ENCODE measurements at places on chromosomes 6 and 20.

GRCh38 chr20:13291157-13291556 is 70.1 kb downstream of the ISM1 start:
- DNase-seq = no peak

DNA sequence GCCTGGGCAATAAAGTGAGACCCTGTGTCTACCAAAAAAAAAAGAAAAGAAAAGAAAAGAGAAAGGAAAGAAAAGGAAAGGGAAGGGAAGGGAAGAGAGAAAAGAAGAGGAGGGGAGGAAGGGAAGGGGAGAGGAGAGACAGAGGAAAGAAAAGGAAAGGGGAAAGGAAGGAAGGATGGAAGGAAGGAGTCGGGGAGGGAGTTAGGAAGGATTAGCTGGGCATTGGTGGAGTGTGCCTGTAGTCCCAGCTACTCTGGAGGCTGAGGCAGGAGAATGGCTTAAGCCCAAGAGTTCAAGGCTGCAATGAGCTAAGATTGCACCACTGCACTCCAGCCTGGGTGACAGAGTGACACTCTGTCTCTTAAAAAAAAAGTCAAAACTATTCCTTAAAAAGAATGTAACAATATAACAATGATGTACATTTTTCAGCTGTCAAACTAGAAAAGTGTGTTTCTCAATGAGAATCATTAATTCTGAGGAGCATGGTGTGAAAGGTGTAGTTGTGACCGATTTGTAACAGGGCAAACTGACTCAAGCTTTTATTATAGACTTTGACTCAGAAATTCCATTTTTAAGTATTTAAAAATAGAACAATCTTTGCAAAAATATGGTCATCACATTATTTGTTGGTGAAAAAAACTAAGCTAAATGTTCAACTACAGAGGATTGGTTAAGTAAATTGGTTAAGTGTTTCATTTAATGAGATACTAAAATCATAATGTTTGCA is 14.7 kb downstream of the SNRPB start:
- DNase-seq = no peak

DNA sequence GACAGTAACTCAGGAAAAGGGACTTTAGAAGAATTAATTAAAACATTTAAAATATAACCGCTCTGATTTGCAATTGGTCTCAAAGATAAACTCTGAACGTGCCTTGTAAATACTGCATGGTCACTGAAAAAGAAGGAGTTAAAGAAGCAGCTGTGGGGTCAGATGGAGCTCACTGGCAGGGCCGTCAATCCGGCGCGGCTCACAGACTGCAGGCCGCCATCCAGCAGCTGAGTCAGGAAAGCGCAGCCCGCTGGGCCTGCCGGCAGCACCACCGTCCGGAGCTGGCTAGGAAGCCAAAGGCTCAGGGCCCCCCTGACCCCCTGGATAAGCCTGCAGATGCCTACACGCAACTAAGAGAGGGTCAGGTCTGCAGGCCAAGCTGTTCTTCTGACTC is 54.2 kb upstream of the FRMD1 start:
- peak; percentile 66 for DNase-seq

DNA sequence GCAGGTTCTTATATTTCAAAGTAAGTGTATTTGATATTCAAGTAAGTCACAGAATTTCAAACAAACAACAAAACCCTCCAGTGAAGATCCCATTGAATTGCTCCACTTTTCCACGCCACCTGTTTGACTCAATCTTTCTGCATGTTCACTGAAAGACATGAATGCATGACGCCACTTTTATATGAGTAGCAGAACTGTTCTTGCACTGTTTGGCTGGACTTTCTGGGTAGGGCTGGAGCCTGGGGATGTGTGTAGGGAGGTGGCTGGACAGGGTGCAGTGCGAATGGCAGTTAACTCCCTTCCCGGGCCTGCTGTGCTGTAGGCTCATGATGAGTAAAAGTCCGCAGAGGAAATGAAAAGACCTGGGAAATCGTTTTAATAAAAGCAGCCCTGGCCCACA is 39.7 kb downstream of the IL20RA start:
- no peak for DNase-seq

GRCh38 chr6:129183187-129183591 is 300.3 kb downstream of the LAMA2 start:
- DNase-seq = no peak

- peak; percentile 47 for DNase-seq
Measured at GRCh38 chr20:63830841-63831588, at the start of gene ZBTB46. Gene ZBTB46, minus strand, starts transcription at chr20:63831264. Its CDS starts 40,507 bp downstream, at chr20:63790757.

GRCh38 chr20:14775778-14776177 is 438.4 kb upstream of the FLRT3 start:
- DNase-seq = peak; percentile 70

DNA sequence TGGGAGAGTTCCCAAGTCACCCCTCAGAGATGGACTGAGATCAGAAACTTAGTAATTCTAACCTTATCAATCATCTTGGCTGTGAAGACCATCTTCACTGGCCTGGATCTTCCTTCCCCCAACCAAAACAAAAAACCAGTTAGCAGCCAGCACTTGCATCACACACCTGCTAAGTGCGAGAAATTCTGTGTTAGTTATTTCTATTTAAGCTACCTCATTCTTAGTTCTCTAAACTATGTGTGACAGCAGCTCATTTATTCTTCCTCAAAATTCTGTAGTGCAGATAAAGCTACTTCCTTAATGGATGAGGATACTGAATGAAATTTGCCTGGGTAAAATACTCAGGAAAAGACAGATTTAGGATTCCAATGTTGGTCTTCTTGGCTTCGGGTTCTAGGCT is 18.2 kb upstream of the TAGAP start:
- DNase-seq = no peak

DNA sequence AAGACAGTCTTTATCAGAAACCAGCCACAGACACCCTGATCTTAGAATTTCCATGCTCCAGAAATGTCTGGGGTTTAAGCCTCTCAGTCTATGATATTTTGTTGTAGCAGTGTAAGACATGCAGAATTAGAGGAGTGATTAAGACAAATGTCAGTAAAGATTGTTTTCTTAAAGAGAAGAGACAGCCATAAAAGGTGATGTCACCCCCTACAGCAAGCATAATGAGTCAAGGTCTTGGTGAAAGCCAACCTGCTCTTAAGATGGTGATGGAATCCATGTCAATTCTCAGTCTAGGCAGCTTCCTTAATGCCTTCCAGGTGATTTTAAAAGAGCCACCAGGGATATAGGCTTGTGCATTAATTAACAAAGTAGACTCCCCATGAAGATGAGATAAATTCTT is 849.9 kb upstream of the EPHA7 start:
- no peak for DNase-seq

DNA sequence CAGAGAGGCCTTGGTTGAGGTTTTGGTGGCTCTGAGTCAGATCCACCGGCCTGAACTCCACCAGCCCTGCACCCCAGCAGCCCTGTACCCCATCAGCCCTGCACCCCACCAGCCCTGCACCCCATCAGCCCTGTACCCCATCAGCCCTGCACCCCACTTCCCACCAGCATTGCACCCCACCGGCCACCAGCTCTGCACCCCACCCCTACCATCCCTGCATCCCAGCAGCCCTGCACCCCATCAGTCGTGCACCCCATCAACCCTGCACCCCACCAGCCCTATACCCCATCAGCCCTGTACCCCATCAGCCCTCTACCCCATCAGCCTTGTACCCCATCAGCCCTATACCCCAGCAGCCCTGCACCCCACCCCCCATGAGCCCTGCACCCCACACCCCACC is 14.3 kb upstream of the CHRNA4 start:
- no peak for DNase-seq

- peak; percentile 56 for DNase-seq
Measured at GRCh38 chr6:107866606-107867301, 42.6 kb upstream of the SCML4 start.

GRCh38 chr6:6277413-6277812 is 43.0 kb downstream of the F13A1 start:
- peak; percentile 1 for DNase-seq

DNA sequence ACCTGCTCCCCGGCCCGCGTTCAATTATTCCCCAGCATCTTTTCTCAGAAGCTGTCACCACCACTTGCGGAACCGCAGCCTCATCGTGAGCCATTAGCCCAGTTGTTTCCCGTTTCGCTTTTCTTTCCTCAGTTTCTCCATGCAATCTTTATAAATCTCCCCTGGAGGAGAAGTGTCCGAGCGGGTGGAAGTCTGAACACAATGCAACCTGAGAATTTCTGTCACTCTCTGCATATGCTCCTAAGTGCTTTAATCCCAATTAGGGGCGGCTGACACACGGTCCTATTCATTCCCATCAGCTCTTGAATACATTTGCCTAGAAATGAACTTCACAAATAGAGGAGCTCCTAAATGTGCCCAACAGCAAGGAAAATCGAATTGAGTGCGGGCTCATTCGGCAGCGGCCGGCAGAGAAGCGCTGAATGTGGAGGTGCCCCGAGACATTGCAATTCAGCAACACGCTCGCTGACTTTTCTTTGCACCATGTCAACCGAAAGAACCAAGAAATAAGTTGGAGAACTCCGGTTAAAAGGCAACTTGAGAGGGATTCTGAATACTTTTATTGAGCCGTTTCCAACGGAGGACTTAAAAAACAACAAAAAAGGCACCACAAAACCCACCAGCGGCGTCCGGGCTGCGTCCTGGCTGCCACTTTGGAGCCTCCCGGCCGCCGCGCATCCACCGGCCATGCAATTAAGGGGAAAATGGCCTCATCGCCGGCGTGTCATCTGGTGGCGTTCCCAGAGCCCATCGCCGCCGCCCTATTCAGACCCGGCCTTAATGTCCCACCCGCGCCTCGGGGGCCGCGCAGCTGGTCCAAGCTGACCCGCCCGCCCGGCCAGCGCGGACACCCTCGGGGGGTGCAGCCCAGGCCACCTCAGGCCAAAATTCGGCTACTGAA is 3.9 kb upstream of the PRDM13 start:
- no peak for DNase-seq

DNA sequence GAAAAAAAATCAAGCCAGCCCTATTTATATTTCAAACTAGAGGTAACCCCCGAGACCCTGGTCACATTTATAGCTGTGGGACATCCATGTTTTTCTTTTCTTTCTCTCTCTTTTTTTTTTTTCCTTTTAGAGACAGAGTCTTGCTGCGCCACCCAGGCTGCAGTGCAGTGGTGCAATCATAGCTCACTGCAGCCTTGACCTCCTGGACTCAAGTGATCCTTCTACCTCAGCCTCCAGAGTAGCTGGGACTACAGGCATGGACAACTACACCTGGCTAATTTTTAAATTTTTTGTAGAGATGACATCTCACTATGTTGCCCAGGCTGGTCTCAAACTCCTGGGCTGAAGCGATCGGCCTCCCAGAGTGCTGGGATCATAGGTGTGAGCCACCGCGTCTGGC is 12.1 kb downstream of the MAVS start:
- DNase-seq = no peak

DNA sequence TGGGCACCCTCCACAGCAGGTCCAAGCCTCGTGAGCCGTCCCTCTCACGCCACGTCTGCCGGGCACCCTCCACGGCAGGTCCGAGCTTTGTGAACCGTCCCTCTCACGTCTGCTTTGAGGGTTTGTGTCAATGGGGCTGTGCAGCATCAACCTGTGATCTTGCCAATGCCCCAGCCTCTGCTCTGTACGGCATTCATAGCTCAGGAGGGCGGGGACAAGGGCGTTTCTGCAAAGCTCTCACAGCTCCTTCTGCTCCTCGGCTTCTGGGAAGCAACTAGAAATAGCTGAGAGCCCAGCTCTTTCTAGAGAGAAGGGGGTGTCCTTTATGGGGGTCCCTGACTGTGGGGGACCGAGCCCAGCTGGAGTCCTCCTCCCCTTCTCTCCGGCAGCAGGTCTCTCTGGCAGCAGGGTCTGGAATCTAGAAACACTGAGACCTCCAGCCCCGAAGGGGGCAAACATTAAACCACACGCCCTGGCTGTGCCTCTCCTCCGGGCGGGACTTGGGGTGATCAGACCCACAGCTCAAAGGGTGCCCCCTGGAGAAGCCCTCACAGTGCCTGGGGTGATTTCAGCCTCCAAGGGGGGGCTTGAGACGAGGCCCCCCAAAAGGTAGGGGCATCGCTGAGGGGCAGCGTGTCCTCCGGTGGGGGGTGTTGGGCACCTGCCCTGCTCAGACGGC is 41.2 kb upstream of the CHRNA4 start:
- no peak for DNase-seq

Data from fibroblast of pulmonary artery (primary cell).